ENCODE measurements at places on chromosomes 1 and 21.

DNA sequence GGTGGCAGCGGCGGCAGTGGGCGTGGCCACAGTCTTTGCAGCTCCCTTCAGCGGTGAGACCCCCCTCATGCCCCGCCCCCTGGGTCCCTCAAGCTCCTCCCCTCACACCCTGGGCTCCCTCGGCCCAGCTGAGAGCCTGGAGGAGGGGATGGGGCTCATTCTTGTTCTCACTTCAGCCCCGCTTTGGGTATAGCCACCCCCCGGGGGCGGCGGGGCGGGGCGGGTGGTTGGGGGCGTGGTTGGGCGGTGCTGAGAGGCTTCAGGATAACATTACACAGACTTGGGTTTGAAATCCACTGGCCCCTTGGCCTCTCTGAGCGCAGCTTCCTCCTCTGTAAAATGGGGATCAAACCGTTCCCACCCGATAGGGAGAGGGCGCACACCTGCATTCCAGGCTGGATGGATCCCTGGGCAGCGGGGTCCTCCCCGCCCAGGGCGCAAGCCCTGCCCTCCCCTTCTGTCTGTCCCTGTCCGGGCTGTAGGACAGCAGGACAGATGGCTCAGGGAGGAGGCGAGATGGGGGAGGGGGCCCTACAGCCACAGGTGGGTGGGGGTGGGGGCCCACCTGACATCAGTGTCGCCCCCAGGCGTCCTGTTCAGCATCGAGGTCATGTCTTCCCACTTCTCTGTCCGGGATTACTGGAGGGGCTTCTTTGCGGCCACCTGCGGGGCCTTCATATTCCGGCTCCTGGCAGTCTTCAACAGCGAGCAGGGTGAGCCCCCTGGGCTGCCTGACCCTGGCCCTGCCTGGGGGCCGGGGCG, 5.1 kb downstream of the CLCNKA start:
- DNase-seq = peak; percentile 92

- no peak for DNase-seq
Observed at GRCh38 chr1:8536515-8536914, 218.6 kb downstream of the SLC45A1 start.

- peak; percentile 88 for DNase-seq
Observed at GRCh38 chr1:47208374-47208850, 18.6 kb upstream of the PDZK1IP1 start.

DNA sequence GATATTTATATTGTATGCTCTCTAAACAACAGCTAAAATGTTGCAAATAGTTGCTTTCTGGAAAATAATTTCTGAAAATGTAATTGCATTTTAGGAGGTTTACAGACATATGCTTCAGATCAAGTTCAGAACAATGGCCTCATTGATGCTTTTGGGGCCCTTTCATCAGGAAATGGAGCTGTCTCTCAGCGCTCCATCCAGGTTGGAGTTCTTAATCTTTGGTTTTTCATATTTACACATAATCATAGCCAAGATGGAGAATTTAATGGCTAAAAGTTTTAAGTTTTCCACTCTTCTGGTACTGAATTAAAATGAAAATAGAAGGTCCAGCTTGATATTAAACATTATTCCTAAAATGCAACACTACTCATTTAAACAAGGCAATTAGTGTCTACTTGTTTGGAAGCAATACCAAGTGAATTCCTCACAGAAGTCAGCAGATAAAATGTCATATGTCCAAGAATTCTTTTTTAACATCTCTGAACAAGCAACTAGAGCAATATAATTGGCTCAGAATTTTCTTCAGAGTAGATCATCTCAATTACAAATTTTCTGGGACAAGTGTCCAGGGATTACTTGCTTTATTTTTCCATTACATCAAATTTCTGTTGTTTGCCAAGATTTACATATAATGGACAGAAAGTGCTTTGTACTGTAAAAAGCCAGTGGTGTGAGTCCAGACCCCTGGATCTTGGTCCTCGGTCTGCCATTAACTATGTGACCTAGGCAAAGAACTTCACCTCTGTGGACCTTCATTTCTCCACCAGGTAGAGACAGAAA, 22.6 kb downstream of the CLCA1 start:
- DNase-seq = no peak

DNA sequence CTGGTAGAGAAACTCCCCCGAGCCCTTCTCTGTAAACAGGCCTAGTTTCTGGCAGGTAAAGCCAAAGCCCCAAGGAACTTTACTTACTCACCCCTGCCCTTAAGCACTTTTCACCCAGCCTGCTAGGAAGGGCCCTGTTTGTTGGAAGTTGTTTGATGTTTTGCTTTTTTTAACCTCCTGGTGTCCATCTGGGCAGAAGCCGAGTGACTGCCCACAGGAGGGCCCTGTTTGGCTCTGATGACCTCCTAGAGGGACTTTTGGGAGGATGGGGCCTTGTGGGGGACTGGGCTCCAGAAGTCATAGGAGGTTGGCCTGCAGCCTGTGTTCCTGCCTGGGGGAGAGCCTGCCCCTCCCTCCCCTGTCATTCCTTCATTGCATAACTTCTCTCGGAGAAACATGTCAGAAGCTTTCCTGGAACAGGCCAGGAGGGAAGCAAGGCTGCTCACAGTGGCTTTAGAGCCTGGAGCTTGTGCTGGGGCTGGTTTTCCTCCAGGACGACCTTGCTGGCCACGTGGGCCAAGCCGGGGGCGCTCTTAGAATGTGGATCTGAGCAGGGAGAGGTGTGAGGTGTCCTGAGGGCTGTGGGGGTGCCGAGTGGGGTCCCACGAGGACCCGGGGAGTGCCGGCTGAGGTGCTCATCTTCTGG, 33.9 kb downstream of the COQ8A start:
- DNase-seq = peak; percentile 83

DNA sequence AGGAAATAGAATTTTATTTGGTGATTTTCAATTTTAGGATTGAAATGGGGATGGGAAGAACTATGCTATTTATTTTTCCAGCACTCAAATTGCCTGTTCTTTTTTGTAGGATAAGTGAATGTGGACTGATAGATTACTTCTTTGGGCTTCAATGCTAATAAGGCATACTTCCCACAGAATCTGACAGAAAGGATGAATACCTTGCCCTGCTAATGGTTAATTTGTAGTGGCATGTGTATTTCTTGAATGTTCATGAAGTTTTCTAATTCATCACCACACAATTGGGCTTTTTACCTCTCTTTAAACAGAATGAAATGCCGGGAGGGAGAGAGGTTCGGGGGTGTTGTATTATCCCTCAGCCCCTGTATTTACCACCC, 369.1 kb upstream of the ADGRL2 start:
- DNase-seq = no peak

DNA sequence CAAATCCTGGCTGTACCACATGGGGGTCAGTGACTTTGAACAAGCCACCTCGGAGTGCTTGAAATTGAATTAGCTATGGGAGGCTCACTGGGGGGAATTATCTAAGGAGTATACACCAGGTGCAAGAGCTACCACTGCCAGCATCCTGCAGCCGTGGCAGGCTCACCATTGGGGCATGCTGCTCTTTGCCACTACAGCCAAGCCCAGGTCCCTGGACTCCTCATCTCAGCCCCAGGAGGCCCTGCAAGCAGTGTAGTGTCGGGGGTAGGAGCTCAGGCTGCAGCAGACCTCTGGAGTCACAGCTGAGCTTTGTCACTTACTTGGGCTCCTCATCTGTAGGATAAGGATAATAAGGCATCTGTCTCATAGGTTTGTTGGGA, 35.3 kb downstream of the ACOT11 start:
- no peak for DNase-seq

DNA sequence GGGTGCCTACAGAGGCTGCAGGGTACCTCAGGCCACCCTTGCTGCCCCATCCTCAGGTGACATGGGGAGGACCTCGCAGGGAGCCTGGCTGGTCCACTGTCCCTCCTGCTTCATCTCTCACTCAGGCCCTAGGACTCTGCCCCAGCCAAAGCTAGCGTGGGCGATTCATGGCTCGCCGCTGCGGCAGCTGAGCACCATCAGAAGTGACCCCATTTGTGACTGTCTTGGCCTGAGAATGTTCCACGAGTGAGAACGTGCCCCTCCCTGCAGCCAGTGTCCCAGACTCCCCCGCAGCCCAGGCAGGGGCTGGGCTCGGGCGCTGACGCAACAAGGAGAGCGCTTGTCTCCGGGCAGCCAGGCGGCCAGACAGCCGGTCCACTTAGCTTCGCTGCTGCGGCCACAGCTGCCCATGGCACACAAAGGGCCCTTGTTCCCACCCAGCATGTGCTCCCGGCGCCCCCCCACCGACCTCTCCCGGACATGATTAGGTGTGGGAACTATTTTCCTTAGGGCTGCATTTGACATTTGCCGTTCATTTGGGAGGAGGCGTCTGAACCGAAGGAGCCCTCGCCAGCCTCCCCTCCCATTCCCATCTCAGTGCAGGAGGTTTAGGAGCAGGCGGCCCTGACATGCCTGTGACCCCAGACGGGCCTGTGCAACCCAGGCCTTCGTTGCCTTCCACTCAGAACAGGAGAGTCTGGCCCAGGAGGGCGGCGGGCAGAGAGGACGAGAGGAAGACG, 19.3 kb upstream of the POFUT2 start:
- DNase-seq = peak; percentile 44

GRCh38 chr1:204826970-204827369, 43.7 kb upstream of the NFASC start:
- peak; percentile 66 for DNase-seq
